ENCODE measurements at places on chromosomes 2 and 18. TPM values are rescaled to one million over a fixed set of nuclear protein-coding genes. Genes with fewer than 3 reads are reported as not detected.

Gene OTOS
- not detected for total RNA-seq

Gene CDH7
- total RNA-seq, result not detected

Gene PCARE
- not detected for total RNA-seq

Gene OTX1
- total RNA-seq, result 0.25 TPM

Gene TUBA3E
- total RNA-seq, result not detected

Gene EHD3
- total RNA-seq, result 31.7 TPM

Gene FAM124B
- not detected for total RNA-seq

Gene ADD2
- under 0.01 TPM for total RNA-seq

Gene MYO5B
- total RNA-seq, result not detected

Gene PAIP2B
- under 0.01 TPM for total RNA-seq

Gene DPP10
- not detected for total RNA-seq

Gene TUBB8B
- not detected for total RNA-seq

Gene PARD3B
- total RNA-seq, result 8.1 TPM

Gene ANKRD30BL
- not detected for total RNA-seq

Gene HOXD4
- total RNA-seq, result 7.8 TPM

Gene ALPP
- not detected for total RNA-seq

Gene NFATC1
- total RNA-seq, result 7.5 TPM

Gene VWA3B
- not detected for total RNA-seq

Gene SNORC
- total RNA-seq, result 0.63 TPM

Gene REEP1
- total RNA-seq, result not detected

Gene UGT1A5
- total RNA-seq, result not detected

Gene FBLN7
- 0.11 TPM for total RNA-seq

Gene QPCT
- 37.4 TPM for total RNA-seq

Gene SMCHD1
- total RNA-seq, result 34.0 TPM

Gene CENPA
- 5.7 TPM for total RNA-seq

Gene HSBP1L1
- 6.8 TPM for total RNA-seq

Gene COLEC11
- total RNA-seq, result not detected

Gene RAB1A
- total RNA-seq, result 120 TPM

Gene PRR30
- total RNA-seq, result not detected

Gene NT5DC4
- total RNA-seq, result not detected

Gene EVX2
- not detected for total RNA-seq

Gene ITPRIPL1
- 0.25 TPM for total RNA-seq

All from GM23248 (cell line).